ENCODE measurements at places on chromosomes 2 and 18. TPM values are rescaled to one million over a fixed set of nuclear protein-coding genes. Genes with fewer than 3 reads are reported as not detected.

The DBI gene
- total RNA-seq, result 173 TPM

GRCh38 chr2:140417504-140417903 is 1637.3 kb upstream of the NXPH2 start:
- no peak for DNase-seq

DNA sequence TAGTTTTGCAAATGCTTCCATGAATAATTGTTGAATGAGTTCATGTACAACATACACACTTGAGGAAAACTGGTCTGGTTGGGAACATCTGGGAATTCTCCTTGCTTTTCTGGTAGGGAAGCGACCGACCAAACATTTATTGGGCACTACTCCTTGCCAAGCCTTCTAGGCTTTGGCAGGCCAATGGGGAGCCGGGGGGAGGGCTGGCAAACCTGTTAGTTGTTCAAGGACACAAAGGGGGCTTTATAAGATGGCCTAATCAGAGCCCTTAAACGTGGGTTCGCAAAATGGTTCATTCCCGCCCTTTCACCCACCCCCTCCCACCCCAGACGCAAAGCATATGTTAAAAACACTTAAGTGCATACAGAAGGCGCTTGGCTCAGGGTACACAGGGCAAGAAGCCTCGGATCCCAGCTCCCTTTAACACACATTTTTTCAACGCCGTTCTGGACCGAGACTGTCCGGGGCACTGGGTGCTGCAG is 844 bp upstream of the VSNL1 start:
- peak; percentile 9 for DNase-seq

DNA sequence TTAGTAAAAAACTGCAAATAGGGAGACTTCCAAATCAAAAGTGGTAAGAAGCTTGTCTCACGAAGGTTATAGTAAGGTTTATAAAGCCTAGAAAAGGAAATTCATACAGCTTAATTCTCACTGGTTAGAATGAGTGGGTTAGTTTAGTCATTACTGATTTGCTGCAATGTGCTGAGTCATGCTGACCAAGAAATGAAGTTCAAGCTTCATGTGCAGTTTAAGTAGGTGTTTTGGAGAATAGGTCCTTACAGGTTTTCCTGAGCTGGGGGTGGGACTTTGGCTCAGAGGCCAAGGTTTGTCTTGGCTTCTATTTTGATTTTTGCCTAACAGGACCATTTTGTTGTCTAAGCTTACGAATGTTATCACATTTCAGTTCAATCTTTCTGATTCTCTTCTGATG is 15.1 kb downstream of the CLIP4 start:
- peak; percentile 53 for DNase-seq

GRCh38 chr2:9217838-9218770 is 11.5 kb downstream of the ASAP2 start:
- DNase-seq, result no peak

DNA sequence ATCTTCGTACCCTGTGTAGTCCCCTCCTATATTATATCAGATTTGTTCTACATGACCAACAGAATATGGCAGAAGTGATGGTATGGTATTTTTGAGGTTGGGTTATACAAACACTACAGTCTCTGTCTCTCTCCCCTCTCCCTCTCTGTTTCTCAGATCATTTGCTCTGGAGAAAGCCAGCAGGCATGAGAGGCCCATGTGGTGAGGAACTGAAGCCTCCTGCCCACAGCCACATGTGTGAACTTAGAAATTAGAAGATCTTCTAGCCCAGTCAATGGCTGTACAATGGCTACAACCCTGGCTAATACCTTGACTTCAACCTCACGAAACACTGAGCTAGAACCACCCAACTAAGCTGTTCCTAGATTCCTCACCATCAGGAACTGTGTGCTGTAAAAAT is 250.6 kb downstream of the SMAD2 start:
- no peak for DNase-seq

DNA sequence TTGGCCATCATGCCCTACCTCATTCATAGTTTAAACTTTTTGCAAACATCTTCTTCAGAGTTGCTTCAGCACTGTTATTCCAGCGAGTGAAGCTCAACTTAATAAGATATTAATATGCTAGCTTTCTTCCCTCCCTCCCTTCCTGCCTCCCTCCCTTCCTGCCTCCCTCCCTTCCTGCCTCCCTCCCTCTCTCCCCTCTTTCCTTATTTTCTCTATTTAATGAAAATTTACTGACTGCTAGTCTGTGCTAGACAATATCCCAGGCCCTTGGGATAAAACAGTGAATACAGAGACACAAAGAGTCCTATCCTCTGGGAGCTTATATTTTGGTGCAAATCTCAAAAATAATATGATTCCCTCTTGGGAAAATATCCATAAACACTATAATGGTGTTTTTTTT is 42.9 kb downstream of the DOCK10 start:
- DNase-seq, result no peak

GRCh38 chr2:112092286-112093041 is 37.4 kb downstream of the TMEM87B start:
- peak; percentile 77 for DNase-seq

GRCh38 chr2:190277234-190278112 is 42.2 kb downstream of the HIBCH start:
- no peak for DNase-seq

DNA sequence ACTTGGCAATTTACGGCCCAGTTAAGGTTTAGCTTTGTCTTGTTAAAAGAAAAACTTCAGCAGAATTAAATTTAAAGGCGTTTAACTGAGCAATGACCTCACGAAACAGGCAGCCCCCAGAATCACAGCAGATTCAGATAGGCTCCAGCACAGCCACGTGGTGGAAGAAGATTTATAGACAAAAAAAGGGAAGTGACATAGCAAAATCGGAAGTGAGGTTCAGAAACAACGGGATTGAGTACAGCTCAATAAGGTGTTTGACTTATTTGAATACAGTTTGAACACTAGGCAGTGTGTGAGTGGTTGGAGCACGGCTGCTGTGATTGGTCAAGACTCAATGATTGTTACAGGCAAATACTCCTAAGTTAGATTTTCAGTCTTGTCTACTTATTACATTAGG is 79.8 kb downstream of the MOGAT1 start:
- no peak for DNase-seq

GRCh38 chr2:18831916-18832510 is 242.6 kb upstream of the NT5C1B start:
- no peak for DNase-seq
